ENCODE measurements at places on chromosomes 2 and 18. TPM values are rescaled to one million over a fixed set of nuclear protein-coding genes. Genes with fewer than 3 reads are reported as not detected.

OSR1 gene
- polyA plus RNA-seq = 15.8 TPM

- DNase-seq = no peak
Measured at GRCh38 chr2:29347774-29348461, 232.7 kb downstream of the CLIP4 start.

GRCh38 chr2:229118927-229119326, 152.2 kb downstream of the PID1 start:
- no peak for DNase-seq

DNA sequence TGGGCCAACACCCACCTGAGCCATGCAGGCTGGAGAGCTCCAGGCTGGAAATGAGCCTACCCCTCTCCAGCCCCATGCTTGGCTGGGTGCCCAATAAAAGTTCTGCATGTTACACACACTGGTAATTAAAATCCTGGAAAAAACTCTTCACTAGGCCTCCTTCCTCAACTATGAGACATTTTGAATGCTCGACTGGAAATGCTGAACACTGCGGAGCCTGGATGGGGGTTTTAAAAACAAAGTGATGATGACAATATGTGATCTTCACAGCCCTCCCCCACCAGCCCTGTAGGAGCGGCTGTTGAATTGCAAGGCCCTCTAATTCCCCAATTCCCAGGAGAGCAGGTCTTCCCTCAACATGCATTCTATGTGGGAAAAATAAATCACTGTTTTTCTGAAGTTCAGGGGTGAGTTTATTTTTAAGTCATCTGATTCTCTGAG, 179.2 kb downstream of the TTC32 start:
- no peak for DNase-seq

DNA sequence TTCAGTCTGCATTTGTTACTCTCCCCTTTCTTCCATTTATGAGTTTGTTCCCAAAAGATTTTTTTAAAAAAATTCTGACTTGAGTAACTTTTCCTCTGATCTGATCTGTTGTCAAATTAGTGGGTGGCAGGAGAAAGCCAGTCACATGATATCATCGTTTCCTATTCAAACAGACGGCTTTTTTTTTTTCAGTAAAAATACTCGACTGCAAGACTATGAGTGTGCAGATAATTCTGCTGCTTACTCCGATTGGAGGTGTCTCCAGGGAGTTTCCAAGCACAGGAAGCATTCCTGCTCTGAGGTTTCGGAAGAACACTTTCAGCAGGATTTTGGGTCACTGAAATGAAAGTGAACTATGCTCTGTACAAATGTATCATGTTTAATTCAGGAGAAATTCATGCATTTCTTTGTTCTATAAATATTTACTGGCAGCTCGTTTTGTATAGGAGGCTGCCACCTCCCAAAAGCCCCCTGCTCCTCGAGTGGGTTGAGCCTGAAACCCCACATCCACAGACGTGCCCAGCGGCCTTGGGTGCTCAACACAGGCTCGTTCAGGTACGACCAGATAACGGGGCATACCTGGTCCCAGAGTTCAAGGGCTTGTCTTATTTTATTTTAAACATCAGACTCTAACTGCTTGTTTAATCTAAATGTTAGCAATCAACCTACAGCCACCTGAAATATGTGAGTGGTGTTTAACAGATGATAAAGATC, 126.9 kb upstream of the ZNF516 start:
- DNase-seq = no peak

DNA sequence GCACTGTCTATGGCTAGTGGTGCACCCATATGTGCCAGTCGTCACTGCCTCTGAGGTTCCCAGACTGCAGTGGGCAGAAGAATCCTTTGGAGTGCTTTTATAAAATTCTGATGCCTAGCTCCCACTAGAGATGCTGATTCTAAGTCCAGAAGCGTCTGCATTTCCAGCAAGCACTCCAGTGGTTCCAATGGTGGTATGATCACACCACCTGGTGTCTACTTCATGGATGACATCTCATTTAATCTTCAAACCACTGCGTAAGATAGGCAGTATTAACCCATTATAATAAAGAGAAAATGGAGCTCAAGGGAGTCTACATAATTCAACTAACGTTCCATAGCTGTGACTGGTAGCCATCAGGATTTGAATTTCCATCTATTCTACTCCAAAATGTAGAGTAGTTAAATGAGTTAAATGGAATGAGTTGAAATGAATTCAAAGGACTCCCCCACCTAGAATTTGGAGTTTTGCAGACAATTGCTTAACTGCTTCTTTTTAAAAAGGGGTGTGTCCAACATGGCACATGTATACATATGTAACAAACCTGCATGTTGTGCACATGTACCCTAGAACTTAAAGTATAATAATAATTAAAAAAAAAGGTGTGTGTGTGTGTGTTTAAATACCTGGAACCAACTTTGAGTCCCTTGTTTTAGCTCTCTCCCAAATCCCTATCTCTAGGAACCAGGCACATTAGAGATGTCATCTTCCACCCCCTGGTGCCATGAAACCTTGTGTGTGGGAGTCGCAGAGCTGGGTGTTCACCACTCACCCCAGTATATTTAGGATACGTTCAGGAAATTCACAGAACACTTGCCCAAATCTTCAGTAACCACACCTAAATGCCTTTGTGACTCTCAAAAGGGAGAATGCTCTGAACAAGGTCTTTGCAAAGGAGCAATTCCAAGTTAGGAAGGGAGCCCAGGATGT, 14.1 kb downstream of the LAMA3 start:
- no peak for DNase-seq

GRCh38 chr2:156470975-156471583, 34.9 kb downstream of the GPD2 start:
- no peak for DNase-seq

DNA sequence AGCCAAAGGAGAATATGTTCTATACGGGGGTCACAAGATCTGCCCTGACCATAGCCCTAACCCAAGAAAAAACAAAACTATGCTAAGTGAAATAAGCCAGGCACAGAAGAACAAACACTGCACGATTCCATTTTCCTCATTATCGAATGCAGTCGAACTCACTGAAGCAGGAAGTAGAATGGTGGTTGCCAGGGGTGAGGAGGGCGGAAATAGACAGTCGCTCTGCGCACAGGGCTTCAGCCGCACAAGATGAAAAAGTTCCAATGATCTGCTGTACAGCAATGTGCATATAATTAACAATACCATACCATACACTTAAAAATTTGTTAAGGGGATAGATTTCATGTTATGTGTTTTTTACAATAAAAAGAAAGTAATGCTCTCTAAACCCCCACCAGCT, 257.7 kb downstream of the TXNL1 start:
- DNase-seq = no peak

- no peak for DNase-seq
Measured at GRCh38 chr18:25737710-25738311, 352.6 kb downstream of the SS18 start.

CFC1 gene
- not detected for polyA plus RNA-seq

DNA sequence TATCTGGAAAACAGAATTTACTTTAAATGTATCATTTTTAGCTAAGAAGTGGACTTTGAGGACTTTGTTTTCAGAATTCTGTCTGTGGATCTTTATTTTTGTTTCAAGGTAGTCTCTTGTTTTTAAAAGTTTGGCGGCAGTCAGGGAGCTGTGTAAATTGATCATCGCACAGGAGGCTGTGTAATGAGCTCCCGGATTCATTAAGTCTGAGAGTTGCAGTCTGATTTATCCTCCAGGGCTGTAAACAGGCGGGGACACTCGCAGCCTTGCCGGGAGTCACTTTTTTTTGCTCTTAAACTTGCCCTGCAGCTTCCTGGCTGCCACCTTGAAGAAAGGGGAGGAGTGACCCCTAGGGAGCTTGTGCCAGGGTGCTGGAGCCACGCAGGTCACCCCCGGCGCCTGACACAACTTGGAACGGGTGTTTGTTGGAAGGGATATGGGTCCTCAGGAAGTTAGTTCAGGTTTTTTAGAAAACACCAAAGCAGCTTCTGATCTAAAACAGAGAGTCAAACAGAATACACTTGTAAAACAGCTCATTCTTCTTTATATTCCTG, 76.2 kb downstream of the DCDC2C start:
- DNase-seq = no peak

- DNase-seq = no peak
Measured at GRCh38 chr2:16288371-16289112, 348.2 kb downstream of the MYCN start.

DNA sequence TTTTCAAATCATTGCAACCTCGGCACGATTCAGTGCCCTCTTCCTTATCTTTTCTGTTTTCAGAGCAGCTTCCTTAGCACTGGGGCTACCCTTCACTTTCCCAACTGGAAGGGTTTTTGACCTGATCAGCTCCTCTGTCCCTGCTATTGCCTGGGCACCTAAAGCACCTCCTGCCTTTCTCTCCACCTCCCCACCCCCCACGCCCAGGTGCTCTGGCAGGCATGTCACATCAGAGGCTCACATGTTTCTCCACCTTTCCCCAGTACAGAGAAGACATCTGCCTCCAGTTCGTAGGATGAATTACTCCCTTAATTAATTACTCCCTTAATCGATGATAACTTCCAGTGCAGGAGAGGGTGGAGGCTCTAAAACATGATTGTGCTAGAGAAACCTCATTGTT, 88.7 kb upstream of the LCLAT1 start:
- DNase-seq = no peak

PKDCC gene
- polyA plus RNA-seq = 117 TPM

PSMA8 gene
- not detected for polyA plus RNA-seq

DNA sequence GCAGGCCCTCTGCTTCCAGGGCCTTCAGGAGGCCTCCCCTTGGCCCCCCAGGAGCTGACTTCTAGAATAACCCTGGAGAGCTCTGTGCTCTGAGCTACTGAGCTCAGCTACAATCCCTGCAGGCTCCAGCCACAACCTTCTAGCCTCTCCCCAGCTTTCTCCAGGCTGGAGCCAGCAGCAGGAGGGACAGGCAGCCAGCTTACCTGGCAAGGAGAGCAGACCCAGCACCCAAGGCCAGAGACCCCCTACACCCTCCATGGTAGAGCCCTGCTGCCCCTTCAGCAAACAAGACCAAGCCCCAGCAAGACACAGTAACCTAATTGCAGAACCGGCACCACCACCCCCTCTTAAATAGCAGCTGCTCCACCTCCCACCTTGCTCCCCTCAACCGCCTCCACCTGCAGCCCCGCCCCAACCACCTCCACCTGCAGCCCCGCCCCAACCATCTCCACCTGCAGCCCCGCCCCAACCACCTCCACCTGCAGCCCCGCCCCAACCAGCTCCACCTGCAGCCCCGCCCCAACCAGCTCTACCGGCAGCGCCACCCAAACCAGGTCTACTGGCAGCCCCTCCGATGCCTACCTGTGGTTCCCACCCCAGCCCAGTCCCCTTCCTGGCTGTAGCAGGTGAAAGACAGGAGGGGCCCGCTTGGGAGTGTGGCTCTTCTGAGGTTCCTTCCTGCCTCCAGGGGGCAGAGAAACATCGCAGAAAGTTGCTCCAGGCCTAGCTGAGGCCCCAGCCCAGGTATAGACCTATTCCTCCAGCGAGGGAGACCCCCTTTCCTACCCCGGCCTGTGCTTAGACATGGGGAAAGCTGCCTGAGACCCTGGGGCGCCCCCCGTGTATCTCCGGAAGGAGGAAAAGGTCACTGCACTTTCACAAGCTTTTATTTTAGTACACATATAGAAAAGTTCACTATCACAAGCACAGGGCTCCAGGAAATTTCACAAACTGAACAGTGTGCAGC, at the start of gene ASTL:
Gene ASTL, minus strand, starts transcription at position 324 of the 967 bp plus-strand sequence. Its CDS starts 66 bp downstream, at position 258.
- no peak for DNase-seq

DNA sequence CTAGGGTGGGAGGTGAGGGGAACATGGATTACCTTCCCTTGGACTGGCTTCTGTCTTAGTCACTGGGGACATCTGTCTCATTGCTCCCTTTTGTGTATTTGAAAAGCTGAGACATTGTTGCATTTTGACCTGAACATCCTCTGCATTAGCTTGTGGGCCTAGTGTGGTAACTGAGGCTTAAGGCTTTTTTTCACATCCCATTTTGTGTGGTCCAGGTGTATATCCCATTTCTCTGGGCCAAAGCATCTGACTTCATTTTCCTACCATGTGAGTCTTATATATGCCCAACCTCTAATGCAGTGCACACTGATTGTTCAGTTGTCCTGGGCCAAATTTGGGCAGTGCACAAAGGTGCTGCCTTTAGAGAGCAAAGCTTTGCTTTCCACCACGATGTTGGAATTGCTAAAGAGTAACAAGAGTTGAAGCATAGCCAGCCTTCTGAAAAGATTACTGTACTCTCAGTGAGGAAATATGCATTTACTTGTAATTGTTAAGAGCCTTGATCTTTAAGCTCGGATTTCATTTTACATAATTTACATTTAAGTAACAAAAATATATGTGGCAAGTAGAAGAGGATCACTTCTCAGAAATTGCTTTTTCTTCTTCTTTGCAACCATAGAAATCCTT, 13.3 kb downstream of the PRKCE start:
- no peak for DNase-seq

SYT4 gene
- not detected for polyA plus RNA-seq

DNA sequence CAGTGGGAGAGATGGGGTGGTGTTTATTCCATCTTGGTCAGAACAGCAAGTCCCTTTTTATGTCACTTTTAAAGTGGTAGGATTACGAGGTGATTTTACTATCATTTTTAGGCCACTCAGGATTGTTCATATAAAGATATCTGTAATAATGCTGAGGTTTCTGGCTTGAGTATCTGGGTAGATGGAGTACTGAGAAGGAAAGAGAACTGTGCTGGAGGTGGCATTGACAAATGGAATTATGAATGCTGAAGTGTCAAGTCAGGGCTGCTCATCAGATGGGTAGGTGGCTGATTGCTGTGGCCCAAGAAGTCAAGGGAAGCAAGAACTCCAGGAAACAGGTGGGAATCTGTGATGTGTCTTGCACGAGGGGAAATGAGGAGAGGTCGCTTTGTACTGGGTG, 85.3 kb upstream of the MGAT4A start:
- no peak for DNase-seq

CYP1B1 gene
- polyA plus RNA-seq = 1.7 TPM

ELOA2 gene
- polyA plus RNA-seq = not detected

DNA sequence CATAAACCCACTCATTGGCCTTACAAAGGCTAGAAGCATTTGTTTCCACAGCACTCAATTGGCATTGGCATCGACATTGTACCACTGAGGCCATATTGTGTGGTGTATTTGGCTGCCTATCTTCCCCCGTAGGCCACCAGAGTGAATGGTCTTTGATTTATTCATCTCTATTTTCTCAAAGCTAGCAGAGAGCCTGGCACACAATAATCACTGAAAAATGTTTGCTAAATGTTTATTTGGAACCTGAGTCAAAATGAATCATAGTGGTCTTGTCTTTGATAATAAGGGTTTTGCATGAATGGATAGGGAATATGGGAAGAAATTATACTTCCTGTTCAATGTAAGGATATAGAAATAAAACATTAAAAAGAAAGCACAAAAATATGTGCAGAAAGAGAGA, 107.3 kb upstream of the SLC8A1 start:
- no peak for DNase-seq

- DNase-seq = no peak
Measured at GRCh38 chr2:257429-257828, 6.4 kb downstream of the SH3YL1 start.

DNA sequence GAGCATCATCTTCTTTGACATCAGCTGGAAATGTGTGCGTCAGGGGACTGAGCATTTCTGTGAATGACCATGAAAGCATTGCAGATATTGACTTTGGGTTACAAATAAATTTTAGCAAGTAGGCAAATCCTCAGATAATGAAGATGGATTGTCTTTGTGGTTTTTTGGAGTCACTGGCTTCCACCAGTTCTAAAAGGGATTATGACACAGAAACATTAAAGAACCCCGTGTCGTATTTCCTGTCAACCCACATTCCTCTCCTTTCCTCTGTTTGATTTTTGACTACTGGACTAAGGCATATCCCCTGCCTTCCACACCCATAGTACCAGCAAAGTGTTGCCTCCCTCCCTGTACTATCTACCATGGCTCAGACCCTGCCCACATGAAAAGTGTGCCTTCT, 268.1 kb downstream of the MYO3B start:
- DNase-seq = no peak

DSC1 gene
- not detected for polyA plus RNA-seq

Data from forelimb muscle (tissue), 1 donor.